ENCODE measurements at places on chromosomes 3 and 15. TPM values are rescaled to one million over a fixed set of nuclear protein-coding genes. Genes with fewer than 3 reads are reported as not detected.
A peak's percentile ranks its signal among the peaks of the same experiment; 100 is the strongest.

- H3K36me3 ChIP-seq: no peaks in the 10 kb centered on the region
- no peaks in the 10 kb centered on the region for H3K27me3 ChIP-seq
- peak overlapping the region; percentile 64 for H3K27ac ChIP-seq
These were observed 20.8 kb downstream of the STAG1 start for GRCh38 chr3:136731274-136731884.

The TGM5 gene
- total RNA-seq: not detected

The ADGRG7 gene
- total RNA-seq: 5.8 TPM

- no peak for DNase-seq
- no peak overlapping the region for H3K27ac ChIP-seq
- no peaks in the 10 kb centered on the region for H3K27me3 ChIP-seq
- H3K4me1 ChIP-seq: no peaks in the 10 kb centered on the region
- H3K4me3 ChIP-seq: no peak overlapping the region
These were observed 1134.2 kb downstream of the ROBO1 start for GRCh38 chr3:78633626-78634025.

- no peak for DNase-seq
- H3K4me3 ChIP-seq: no peak overlapping the region
- H3K27me3 ChIP-seq: no peaks in the 10 kb centered on the region
- no peaks in the 10 kb centered on the region for H3K4me1 ChIP-seq
- no peaks in the 10 kb centered on the region for H3K36me3 ChIP-seq
These were observed 204.4 kb downstream of the SLC9A9 start for GRCh38 chr3:143643905-143644304.

DNA sequence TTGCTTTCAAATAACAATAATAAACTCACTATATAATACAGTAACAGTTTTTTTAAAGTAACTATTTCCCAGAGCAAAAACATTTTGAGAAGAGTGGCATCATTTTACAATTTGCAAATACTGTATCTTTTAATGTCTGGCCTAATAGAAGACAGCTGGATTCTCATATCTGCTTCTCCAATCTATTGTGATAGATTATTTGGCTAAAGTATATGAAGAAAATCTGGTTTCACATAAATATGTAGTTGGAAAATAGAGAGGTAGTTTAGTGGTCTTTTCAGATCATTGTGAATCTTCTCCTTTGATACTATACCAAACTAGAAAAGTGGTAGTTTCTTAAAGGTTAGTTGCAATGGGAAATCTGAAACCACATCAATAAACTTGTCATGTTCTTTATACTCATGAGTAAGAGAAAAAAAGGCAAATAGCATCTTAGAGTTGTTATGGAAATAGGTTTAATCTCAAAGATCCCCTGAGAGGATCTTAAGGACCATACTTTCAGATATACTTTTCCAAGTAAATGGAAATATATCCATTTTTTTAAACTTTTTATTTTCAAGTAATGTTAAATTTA is 124.8 kb upstream of the NR2E3 start:
- no peak for DNase-seq
- H3K36me3 ChIP-seq: no peaks in the 10 kb centered on the region
- H3K27ac ChIP-seq: no peak overlapping the region

The PYGO1 gene
- total RNA-seq: 0.67 TPM

All from Peyer's patch (tissue), 4 donors.